Stimulated activated naive B cell treated with anti-CD40 and anti-IgM and Interleukin-4, amounts not matched to agents 10 μg/mL and 1 μg/mL and 100 μg/mL, for 72 hours (primary cell): ENCODE measurements at places on chromosomes 3 and 15.

DNA sequence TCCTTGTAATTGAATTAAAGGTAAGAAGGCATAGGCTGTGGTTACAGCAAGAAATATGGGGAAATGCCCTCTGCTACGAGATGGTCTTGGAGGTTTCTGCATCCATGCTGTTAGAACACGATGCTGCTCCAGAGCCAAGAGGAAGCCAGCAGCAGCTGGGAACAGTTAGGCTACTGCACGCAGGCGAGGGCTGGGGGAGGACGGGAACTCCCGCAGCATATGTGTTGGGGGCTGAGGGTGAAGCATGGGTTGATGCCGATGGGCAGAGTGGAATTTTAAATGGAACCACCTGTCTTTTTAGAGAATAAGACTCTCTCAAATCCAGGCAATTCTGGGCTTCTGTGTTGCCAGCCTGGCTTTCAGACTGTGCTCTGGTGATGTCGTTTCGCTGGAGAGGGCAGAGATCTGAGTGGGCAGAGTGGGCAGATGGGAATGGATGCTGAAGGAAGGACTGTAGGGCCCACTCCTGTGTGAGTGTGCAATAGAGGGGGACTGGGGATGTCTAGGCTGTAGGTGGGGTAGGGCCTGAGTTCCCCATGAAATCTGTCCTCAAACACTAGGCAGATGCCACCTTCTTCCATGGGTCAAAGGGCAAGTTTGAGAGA, 417.0 kb upstream of the TPM1 start:
- no peak for DNase-seq

DNA sequence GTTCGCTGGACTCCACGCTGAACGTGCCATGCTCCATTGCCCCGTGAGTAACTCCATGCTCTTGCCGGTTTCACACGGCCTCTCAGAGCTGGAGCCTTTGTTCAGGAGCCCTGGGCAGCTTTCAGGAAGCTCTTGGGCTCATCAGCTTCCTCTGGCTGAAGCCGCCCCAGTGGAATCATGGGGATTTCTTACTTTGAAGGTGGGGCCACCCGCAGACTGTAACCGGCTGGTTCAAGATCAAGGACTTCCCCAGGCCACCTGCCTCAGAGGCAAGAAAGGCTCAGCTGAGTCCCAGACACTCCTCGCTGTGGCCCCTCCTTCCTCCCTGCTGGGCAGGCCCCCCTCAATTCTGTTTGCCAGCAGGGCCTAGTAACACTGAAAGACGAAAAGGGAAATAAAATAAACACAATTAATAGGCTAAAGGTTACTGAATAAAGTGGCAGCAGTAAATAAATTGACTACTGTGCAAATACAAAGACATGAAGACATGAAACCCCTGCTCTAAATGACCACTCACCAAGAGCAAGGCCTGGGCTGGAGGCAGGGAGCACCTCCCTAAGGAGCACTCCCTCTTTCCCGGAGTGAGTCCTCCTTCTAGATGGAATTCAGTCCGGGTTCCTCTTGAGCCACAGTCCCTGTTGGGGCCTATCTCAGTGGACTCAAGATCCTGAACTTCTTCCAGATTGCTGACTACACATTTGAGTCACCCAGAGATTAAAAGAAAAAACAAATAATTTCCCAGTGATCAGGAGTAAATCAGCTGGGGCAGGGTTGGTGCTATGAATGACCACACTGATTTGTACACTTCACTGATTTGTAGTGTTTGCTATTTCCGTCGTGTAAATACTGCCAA, 51.0 kb downstream of the ZDHHC19 start:
- peak; percentile 78 for DNase-seq

GRCh38 chr15:52052066-52052935, 33.3 kb downstream of the MAPK6 start:
- DNase-seq: no peak

DNA sequence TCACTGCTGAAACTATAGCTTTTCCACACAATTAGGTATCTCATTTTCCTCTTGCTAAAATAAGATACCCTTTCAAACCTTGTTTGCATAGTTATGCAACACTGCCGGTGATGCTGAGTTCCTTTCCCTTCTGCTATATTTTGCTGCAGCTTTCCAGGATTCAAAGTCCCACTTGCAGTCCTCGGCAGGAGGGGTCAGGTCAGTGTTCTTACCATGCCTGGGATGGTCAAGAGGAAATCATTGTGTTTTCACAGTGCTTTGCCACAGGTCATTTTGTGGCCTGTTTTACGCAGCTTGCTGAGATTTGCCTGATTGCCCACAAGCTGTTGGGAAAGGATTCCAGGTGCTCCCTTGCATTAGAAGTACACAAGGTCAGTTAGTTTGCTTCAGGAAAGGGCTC, 156.9 kb downstream of the B3GALNT1 start:
- DNase-seq: no peak

DNA sequence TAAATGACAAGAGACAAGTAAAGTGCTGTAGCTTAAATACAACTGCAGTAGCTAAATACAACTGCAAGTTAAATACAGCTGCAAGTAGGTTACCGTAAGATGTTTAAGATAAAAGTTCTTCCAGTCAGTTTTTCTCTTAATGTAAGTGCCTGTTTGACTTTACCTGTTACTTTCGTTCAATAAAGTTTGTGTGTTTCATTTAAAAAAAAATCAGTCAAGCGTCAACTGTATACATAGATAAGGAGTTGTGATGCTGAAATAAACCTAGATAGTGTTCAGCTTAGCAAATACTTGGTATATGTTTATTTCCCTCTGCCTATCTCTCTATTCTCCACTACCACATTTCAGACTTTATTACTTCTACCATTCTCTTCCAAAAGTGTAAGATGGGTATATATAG, 221.2 kb downstream of the NR2F2 start:
- DNase-seq: no peak

GRCh38 chr3:25458420-25458814, 30.4 kb downstream of the RARB start:
- no peak for DNase-seq

GRCh38 chr3:111691293-111691909, 96.3 kb upstream of the ZBED2 start:
- no peak for DNase-seq

DNA sequence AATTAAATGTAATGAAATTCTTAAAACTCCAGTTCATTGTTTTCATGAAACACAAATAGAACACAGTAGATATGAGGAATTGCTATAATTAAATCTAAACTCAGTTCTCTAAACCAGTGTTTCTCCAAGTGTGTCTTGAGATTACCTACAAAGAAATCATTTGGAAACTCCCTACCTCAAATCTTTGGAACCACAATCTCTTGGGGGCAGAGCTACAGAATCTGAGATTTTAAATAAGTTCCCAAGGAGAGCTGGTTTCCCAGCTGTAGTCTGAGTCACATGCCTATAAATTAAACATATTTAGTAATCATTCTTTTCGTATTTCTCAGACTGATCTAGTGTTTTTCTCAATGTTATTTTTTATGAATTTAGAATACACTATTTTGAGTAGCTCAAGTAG, 17.0 kb upstream of the ACTC1 start:
- no peak for DNase-seq

DNA sequence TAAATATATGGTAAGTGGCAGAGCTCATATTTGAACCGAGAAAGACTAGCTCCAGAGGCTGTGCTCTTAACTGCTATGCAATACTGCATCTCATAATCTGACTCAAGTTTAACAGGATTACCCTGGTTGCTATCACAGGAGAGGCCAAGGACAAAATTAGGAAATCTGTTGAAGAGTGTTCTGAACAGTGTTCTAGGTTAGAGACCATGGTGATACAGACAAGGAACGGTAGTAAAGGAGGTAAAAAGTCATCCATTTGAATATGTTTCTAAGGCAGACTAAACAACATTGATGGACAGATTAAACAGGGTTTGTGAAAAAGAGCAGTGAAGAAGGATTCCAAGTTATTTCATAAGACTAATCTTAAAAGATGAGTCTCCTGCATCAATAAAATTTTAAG, 22.1 kb downstream of the PLOD2 start:
- DNase-seq: no peak

GRCh38 chr3:69737392-69737791, 1.9 kb upstream of the MITF start:
- no peak for DNase-seq

GRCh38 chr3:160213191-160213590, 12.0 kb upstream of the C3orf80 start:
- no peak for DNase-seq

- no peak for DNase-seq
Measured at GRCh38 chr15:62760538-62760937, 282.0 kb upstream of the TPM1 start.

GRCh38 chr3:57091521-57092273, 31.2 kb downstream of the SPATA12 start:
- DNase-seq: no peak

- DNase-seq: no peak
Measured at GRCh38 chr3:28226020-28226419, 15.4 kb upstream of the CMC1 start.

DNA sequence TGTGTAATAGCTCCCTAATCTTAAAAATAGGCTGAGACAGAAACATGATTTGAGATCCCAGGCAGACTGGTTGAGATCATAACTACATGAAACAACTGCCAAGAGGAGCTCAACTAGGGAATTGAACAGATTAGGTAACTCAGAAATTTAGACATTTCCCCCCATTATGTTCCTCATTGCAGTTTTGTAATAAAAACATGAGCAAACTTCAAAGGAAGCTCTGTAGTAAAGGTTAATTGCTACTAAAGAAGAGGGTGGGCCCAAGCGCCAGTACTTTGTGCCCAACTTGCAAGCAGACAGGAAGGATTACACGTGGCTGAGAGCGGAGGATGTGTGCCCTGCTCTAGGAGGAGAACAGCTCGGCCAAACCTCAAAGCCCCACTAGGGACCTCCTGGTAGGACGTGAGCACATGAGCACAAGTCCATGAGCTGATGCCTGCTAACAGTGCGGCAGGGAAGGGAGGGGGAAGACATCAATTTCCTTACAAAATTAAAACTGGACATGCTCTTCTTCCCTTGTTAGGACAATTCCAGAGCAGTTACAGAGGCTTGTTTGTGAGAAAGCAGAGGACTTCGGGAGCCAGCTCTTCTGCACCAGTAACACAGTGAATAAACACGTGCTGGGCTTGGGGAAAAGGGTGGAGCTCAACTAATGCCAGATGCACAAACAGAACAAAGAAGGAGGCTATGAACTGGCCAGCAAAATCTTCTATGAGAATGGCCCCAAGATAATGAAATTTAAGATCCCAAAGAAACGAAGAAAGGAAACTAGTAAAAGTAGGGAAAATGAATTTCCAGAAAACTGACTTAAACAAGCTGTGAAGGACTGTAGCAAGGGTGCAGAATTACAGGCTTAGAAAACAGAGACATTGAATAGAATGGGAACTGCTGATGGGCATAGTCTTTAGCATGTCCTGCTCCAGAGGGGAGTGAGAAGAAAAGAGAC, 275.5 kb downstream of the MECOM start:
- no peak for DNase-seq

GRCh38 chr15:52161406-52161966, 29.7 kb downstream of the GNB5 start:
- no peak for DNase-seq
